GM06990 (cell line): ENCODE measurements at places on chromosomes 4 and X.

GRCh38 chrX:134969726-134970125 is 21.1 kb upstream of the SMIM10 start:
- no peak for DNase-seq

DNA sequence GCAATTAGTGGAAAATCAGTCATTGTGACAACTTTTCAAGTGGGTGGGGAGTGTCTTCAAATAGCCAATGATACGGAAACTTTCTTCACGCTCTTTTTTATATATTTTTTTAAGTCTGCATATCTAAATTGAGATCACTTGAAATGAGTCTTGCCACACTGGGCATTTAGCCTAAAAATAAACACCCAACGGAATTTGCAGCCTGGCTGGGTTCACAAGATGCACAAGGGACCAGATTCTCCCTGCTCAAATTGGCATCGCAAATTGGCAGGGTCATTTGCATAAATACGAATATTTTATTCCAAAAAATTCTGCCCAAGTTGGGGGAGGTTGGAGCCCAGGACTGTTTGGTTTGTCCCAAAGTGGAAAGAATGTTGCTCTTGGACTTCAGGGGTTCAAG is 87.6 kb downstream of the LIMCH1 start:
- DNase-seq: no peak

DNA sequence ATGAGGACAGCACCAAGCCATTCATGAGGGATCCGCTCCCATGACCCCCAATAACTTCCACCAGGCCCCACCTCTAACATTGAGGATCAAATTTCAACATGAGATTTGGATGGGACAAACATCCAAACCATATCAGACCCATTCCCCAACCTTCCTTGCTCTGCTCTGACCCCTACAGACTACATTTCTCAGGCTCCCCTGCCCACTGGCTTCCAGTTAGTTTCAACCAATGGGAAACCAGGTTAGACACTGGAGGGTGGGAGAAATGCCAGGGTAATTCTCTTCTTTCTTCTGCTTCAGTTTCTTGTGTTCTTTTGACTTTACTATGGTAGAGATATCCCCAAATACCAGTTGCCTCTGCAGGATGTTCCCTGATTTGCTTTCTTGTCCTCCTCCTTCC is 125.7 kb downstream of the CLCN4 start:
- DNase-seq: no peak

DNA sequence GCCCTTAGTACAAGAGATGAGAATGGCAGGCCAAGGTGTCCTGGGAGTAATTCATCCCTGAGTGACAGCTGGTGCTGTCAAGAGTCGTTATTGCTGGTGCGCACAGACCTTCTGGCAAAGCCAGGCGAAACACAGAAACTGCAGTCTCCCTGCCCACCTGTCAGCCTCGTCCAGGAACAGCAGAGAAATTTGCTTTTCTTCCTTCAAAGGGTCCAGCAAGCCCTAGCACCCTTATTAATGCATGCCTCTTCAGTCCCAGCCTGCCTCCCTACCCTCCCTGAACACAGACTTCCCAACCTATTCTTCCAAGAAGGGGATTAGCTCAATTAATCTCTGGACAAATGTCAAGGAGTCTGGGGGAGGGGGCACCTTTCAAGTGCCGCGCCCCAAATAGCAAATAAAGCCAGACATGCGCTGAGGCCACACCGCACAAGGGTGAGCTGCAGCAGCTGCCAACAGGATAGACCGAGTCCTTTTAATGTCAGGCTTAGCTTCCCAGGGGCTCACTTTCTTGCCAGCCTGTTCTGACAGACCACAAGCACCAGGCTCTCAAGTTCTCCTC is 250.7 kb upstream of the RASGEF1B start:
- DNase-seq: no peak

GRCh38 chr4:41307638-41308037 is 50.9 kb downstream of the UCHL1 start:
- no peak for DNase-seq

- no peak for DNase-seq
Measured at GRCh38 chr4:109462297-109462696, 28.7 kb downstream of the SEC24B start.

GRCh38 chrX:10197279-10198210 is 40.8 kb downstream of the CLCN4 start:
- DNase-seq: no peak
